ENCODE measurements at places on chromosomes 13 and 19.

GRCh38 chr19:56211718-56212117 lies 9.6 kb downstream of the ZSCAN5C start:
- no peak for DNase-seq

DNA sequence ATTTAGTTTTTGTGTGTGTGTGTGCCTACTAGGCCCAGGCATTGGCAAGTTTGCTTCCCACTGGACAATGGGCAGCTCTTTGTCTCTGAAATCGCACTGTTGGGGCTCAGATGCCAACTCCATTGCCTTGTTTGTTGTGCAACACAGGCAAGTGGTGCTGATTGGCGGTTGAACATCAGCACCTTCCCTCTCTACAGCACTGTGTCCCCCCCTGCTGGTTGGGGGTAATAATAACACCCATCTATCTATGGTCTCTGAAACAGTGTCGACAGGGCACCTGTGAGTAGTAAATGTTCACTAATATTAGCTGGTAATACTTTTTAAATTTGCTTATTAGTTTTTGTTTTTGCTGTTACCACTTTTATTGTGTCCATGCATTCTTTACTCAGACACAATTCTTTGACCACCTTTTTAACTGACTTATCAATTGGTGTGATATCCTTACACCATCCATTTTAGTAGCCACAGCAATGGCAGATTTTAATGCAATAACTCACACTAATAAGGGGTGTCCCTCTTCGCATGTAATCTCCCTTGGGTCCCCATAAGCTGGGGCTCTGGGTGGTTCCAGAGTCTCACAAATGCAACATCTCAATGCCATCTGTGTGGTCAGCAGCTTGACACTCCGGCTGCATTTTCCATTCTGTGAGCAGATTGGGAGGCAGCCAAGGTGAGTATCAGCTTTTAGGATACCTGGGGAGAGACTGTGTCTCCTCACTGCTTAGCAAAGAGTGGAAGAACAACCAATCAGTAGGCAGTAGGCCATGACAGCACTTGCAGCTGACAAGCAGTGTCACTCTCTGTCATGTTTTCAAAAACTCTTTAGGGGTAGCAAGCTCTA lies 47.7 kb upstream of the UQCRFS1 start:
- no peak for DNase-seq

DNA sequence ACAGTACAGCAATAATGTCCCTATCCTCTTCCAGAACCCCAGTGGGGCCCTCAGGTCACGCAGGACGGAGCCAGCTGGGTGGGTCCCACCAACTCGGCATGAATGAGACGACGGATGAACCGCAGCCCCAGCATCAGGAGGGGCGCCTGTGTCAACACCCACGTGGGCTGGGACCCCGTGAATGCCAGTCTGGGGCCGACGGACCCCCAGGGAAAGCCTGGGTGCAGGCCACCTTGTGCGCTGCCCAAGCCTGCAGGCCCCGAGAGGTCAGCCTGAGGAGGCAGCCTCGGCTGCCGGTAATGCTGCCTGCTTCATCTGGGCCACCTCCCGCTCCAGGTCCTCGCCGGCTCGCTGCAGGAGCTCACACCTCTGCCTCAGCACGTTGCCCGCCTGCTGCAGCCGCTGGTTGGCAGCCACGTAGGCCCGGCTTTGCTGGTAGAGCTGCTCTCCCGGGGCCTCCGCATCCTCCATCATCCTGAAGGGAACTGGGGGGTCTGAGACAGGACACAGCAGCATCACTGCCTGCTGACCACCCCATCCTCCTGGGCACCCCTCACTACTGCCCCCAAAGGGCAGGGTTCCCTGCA lies 4.2 kb downstream of the C19orf25 start:
- no peak for DNase-seq

GRCh38 chr13:81304121-81304659 lies 963.3 kb upstream of the SPRY2 start:
- DNase-seq = no peak

DNA sequence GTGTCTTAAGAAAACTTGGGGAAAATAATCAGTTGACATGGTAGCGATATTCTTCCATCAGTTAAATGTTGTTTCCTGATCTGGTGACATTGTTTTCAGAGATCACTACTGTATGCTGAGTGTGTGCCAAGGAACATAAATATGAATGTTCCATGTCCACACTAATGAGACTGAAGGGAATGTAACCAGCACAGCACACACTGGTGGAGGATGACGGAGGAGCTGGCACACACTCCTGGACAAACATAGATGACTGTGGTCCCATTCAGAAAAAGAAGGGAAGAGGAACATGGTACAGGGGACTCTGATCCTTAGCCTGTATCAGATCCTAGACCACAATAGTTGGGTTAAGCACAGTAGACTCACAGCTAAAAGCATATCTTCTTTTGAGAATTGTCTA lies 574.8 kb downstream of the MYO16 start:
- no peak for DNase-seq

GRCh38 chr19:18809149-18809868 lies 18.2 kb upstream of the COMP start:
- DNase-seq = no peak

GRCh38 chr13:30159446-30159839 lies 147.9 kb downstream of the KATNAL1 start:
- DNase-seq = no peak

DNA sequence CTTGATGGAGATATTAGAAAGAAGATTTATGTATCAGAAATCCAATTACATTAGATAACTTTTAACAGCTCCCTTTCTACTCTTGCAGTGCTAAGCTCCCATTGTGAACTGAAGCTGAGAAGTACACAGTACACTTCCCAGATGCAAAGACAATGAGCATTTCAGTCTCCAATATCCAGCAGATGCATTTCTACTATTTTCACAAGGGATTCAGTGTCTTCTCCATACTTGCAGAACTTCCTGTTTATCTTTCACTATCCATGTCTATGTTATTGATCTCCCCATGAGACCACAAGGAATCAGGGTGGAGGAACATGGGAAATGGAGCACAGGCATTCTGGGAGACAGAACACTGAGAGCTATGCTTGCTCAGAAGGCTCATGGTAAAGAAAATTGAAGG lies 207.5 kb downstream of the ENOX1 start:
- no peak for DNase-seq

DNA sequence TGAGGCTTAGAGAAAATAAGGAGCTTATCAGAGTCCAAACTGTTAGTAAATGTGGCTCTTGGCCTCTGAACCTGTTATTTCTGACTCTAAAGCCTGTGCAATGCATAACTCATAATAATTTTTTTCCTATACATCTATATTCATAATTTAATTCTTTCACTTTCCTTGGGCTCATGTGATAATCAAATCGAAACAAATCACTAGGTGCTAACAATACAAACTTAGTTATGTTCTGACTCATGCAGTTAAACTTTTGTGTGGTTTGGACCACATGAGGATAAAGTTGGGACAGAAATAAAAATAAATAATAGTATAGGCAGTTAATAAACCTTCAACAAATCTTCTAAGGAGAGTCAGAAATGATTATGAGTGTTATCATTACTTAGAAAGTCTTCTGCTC lies 1629.0 kb downstream of the OLFM4 start:
- no peak for DNase-seq

DNA sequence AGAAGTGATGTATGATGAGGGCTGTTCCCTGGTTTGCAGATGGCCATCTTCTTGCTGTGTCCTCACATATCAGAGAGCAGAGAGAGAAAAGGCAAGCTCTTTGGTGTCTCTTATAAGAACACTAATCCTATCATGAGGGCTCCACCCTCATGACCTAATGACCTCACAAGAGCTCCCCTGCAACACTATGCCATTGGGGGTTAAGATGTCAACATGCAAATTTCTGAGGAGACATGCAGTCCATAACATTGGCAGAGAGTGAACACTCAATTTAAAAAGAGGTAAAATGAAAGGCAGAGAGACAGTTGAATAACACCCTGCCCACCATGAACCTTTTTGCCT lies 10.9 kb downstream of the FAM187B start:
- DNase-seq = no peak

DNA sequence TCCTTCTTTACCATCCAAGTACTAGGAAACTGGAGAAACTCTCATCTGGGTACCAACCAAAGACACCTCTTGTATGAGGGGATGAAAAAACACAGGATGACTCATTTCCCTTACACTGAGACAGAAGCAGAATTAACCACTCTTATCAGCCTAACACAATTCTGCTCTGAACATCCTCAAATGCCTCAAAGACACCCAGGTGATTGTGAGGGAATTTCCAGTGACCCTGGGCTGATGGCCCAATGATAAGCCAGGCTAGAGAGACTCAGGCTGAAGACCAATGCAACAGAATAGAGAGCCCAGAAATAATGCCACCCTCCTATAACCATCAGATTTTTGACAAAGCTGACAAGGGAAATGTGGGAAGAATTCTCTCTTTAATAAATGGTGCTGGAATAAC lies 7.0 kb downstream of the ZNF737 start:
- DNase-seq = no peak

DNA sequence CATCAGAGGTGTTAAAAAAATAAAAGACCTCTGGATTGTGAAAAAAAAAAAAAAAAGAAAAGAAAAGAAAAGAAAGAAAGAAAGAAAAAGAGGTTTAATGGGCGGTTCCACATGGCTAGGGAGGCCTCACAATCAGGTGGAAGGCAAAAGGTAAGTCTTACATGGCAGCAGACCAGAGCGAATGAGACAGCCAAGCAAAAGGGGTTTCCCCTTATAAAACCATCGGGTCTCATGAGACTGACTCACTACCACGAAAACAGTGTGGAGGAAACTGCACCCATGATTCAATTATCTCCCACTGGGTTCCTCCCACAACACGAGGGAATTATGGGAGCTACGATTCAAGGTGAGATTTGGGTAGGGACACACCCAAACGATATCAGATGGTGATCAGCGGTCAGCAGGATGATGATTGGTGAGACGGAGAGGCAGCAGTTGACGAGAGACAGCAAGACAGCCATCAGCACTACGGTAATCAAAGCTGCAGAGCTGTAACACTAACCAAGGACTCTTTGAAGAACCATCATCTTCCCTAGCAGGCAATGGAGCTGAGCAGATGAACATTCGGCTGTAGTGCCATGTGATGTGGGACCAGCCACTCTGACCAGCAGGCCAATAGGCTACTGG lies 3.9 kb upstream of the CD209 start:
- DNase-seq = peak; percentile 82

DNA sequence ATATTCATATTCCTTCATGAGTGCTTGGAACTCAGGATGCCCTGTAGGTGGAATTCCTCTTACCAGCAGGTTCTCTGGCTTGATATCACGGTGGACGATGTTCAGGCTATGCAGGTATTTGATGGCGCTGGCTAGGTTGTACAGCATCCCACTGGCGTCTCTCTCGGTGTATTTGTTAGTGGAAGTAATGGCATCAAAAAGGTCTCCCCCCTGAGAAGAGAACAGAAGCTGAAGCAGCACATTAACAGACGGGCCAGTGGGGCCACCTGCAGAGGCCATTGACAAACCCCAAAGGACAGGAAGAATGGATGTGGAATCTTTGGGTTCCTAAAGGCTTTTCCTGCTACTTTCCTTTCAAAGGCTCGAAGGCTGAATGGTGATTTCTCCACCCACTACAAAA lies 308.5 kb downstream of the DCLK1 start:
- no peak for DNase-seq

- DNase-seq = no peak
Observed at GRCh38 chr13:91323349-91323748, 24.1 kb upstream of the MIR17HG start.

All from naive B cell (primary cell).